ENCODE measurements at places on chromosomes 16 and 17.
A peak's percentile ranks its signal among the peaks of the same experiment; 100 is the strongest.

- peak; percentile 46 for DNase-seq
Measured at GRCh38 chr16:81623365-81624102, 155.6 kb upstream of the PLCG2 start.

DNA sequence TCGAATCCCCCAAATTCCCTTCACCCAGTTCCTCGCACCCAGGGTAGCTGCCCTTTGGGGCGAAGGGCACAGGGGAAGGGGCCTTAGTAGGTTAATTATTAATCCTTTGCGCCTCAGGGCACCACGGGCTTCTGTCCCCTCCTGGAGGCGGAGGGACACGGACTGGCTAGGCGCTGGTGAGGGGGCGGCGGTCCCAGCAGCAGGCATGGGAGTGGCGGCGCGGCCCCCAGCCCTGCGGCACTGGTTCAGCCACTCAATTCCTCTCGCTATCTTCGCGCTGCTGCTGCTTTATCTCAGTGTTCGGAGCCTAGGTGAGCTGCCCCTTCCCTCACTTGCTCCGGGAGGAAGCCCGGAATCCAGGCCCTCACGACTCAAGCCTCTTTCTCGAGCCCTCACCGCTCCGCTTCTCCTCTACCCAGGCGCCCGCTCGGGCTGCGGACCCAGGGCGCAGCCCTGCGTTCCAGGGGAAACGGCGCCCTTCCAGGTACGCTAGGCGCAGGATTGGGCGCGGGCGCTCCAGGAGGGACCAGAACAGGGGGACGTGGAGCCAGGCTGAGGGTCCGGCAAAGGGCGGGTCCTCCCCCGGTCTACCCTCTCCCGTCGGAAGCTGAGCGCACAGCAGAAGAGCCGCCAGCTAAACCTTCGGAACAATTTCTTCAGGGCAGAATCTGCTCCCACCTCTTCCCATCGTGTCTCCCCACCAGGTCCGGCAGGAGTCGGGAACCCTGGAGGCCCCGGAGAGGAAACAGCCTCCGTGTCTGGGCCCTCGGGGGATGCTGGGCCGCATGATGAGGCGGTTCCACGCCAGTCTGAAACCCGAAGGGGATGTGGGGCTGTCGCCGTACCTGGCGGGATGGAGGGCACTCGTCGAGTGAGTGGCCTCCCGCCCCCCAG is at the start of gene GLTPD2:
GLTPD2 (plus strand) TSS at position 158 of the 894 bp plus-strand sequence; CDS start at position 206, 48 bp downstream.
- no peak for DNase-seq

DNA sequence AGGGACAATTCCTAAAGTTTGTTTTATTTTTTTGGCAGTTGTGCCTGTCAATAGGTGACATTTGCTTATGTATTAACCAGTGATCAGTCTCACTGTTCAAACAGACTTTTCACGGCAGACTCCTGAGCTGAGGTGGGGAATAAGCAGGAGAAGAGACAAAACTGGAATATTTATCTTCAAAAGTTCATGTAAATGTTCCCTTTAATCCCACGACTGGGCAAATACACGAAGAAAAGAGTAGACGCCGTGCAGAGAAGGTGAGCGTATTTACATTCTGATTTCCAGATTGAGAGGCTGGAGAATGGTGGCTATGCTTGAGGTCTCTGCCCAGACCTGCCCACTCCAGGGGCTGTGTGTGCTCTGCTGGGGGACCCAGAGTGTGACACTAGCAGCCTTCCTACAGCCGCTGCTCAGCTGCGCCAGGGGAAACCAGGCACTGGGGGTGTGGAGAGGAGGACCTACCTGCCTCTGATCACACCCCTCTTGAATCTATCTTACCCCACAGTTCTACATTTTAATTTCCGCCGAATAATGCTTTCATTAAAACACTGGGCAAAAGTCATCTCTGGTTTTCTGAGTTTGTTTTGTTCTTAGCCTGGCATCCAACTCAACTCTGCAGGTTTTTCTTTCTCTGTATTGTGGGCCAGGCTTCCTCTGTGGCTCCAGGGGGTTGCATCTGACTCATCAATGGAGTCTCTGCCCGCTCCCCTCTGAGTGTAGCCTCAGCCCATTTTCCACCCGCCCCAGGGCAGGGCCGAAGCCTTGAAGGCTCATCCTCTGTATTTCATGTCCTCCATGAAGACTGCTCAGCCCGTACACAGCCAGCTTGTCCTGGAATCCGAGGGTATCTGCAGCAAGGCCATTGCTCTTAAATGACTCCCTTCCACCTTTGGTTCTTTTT is 237.1 kb downstream of the NTN1 start:
- no peak for DNase-seq

DNA sequence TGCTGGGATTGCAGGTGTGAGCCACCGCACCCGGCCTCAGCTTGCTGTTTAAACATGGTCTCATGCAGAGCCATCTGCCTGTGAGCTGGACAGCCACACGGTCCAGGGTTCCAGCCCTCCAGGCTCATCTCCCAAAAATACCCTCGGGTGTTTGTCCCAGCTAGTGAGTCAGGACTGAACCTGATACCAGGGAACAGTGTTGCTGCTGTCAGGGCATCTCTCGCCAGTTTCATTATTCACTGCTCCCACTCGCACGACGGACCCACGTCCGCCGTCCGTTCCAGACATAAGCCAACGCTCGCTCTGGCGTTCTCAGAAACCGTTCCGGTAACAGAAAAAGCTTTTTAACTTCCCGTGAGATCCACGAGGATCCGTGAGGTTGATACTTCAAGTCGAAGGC is 77.6 kb downstream of the NXN start:
- DNase-seq: no peak

DNA sequence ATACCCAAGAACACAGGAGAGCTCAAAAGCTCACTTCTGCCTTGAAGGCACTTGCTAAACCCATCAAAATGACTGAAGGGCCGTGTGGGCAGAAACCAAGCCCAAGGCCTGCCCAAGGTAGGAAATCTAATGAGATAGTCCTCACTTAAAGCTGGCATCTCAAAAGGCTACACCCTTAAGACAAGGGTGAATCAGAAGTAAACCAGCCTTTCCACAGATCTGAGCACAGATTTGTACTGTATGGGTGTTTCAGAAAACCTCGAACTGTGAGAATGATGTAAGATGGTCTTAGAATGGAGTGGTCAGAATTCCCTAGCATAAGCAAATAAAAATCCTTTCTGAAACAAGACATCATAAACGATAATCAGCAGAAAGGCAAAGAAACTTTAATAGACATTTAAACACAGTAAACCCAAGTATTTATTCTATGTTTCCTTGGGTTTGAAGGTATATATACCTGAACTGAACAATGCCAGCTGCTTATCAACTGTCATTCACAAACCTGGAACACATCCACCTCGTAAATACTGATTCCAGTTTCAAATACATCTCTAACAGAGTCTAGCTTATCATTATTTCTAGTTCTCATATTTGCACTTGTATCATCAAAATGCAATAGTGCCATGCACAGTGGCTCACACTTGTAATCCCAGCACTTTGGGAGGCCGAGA is 37.8 kb downstream of the GLG1 start:
- peak; percentile 6 for DNase-seq

Data from inflammatory macrophage (primary cell).